Camera-type eye (tissue), 1 donor: ENCODE measurements at places on chromosomes 12 and 14. TPM values are rescaled to one million over a fixed set of nuclear protein-coding genes. Genes with fewer than 3 reads are reported as not detected.

The LRRK2 gene
- 19.8 TPM for total RNA-seq

The DNAI7 gene
- 7.8 TPM for total RNA-seq

The CLEC4D gene
- 0.55 TPM for total RNA-seq

The FOXM1 gene
- 3.8 TPM for total RNA-seq

The LRTM2 gene
- total RNA-seq, result 3.8 TPM

The APOF gene
- total RNA-seq, result not detected

The ATP5F1B gene
- total RNA-seq, result 392 TPM

The FICD gene
- 4.7 TPM for total RNA-seq

The ATL1 gene
- total RNA-seq, result 34.6 TPM

The HOXC4 gene
- total RNA-seq, result not detected

The AKAP6 gene
- total RNA-seq, result 74.4 TPM

The VPS37B gene
- total RNA-seq, result 46.1 TPM

The ZFP36L1 gene
- 271 TPM for total RNA-seq

The ISCA2 gene
- total RNA-seq, result 18.0 TPM

The PPP2R5C gene
- total RNA-seq, result 128 TPM

The BIN2 gene
- total RNA-seq, result 4.2 TPM

The SOAT2 gene
- total RNA-seq, result 0.44 TPM

The RNASE4 gene
- total RNA-seq, result 27.0 TPM

The L3HYPDH gene
- total RNA-seq, result 52.3 TPM

The FUT8 gene
- total RNA-seq, result 71.4 TPM

The SYCP3 gene
- total RNA-seq, result not detected
